ENCODE measurements at places on chromosomes 16 and 17.

DNA sequence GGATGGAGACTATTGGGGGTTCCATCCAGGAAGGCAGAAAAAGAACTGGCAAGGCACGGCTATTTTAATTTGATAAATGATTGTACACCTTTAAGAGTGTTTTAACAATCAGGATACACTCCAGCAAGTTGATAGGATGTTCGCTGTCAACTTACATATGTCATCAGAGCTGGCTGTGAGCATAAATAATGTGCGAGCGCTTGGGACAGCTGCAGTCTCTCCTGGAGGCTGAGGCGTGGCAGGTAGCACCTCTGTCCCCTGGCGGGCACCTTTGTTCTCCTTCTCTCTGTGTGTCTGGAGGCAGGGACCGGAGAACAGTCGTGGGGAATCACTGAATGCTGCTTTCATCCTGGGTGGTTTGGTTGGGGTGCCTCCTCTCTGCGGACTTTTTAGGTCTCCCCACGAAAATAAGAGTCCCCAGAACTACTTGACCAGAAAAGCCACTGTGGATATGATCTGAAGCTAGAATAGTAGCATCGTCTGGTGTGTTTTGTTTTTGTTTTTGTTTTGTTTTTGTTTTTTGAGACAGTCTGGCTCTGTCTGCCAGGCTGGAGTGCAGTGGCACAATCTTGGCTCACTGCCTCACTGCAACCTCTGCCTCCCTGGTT lies 9.4 kb downstream of the BAHCC1 start:
- DNase-seq: no peak

GRCh38 chr17:56937687-56938086 lies 23.2 kb downstream of the COIL start:
- DNase-seq: no peak

DNA sequence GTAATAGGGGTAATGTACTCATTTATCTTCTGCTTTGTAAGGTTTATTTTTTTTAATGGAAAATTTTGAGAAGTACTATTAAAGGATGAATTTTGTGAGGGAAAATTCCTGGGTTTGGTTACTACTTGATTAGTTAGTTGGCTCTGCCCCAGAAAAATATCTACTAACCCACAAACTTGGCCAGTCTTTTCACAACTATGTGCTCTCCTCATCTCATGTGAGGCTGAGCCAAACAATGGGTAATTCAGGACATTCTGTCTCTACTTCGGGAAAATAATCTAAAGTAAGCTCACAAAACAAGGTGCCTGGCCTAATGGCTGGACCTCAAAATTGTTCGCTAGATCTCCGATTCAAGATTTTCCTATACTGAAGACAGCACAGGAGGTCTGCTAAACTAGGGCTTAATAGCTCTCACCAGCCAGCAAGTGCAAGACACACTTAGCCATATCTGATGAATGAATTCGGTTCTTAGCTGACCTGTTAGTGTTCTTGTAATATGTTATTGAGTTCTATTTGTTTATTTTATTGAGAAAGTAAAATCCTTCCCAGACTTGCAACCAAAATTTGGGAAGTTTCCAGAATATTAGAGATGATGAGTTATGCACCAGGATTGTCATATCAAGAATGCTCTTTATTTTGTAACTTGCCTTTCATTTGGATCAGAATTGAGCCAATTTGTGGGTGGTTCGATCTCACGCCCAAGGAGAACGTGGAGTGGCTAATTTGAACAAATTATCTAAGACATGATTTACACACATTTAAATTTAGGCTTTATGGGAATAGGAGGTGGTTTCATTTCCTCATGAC lies 5.7 kb downstream of the KCNJ16 start:
- DNase-seq: no peak

GRCh38 chr16:85935974-85936760 lies 37.2 kb downstream of the IRF8 start:
- peak; percentile 63 for DNase-seq

GRCh38 chr17:77811521-77811920 lies 147.0 kb upstream of the TNRC6C start:
- no peak for DNase-seq

DNA sequence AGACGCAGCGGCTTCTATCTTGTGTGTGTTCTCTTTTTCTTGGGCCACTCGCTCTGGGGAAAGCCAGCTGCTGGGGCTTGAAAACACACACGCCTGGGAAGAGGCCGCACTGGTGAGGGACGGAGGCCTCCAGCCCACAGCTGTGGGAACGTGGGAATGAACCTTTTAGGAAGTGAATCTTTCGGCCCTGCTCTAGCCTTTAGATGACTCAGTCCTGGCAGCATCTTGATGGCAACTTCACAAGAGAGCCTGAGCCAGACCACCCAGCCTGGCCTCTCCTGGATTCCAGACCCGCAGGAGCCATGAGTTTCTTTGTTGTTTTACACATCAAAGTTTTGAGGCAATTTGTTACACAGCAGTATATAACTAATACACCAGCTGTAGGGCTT lies 2.2 kb upstream of the PDPK1 start:
- no peak for DNase-seq

DNA sequence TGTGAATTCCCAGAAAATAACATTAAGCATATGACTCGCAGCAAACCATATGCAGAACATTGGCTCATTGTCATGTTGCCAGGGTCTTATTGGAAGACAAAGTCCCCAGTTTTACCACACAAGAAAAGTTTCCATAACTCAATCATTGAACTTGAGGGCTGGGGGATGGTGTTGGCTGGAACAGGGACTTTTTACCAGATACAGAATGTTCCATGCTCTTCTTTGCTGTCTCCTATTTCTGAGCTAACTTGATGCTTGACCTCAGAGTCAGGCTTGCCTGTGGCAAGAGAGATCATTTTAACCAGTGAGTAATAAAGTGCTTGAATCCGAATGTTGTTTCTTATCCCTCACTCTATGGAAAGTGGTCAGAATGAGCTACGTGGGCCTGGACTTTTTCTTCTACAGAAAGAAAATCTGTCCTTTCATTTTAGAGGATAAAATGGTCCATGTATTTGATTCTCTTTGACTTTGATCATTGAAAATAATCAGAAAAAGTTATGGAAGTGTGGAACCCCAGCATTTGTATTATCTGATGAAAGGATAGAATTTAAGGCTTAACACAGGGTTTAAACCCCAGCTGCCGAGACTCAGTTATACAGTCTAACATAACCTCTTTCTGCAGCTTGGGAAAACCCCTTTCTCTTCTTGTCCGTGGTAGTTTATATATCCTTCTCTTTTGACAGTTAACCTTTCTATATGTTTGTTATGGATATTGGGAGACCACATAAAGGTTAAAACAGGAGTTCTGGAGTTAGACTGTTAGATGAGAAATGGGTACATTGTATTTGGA lies 67.0 kb downstream of the TUBD1 start:
- no peak for DNase-seq

All from activated CD4-positive, CD25-positive, alpha-beta regulatory T cell treated with anti-CD3 and anti-CD28 coated beads, Interleukin-2, amount 50 U/mL, for 72 hours (primary cell).